ENCODE measurements at places on chromosomes 3 and 15. TPM values are rescaled to one million over a fixed set of nuclear protein-coding genes. Genes with fewer than 3 reads are reported as not detected.

INKA1 gene
- total RNA-seq: 0.41 TPM

ZBED2 gene
- 14.2 TPM for total RNA-seq

CGNL1 gene
- total RNA-seq: not detected

CCR1 gene
- total RNA-seq: 3.7 TPM

FANCD2OS gene
- not detected for total RNA-seq

PLA1A gene
- not detected for total RNA-seq

RFT1 gene
- total RNA-seq: 34.2 TPM

ANKUB1 gene
- total RNA-seq: not detected

SIDT1 gene
- 17.6 TPM for total RNA-seq

DNAJB8 gene
- total RNA-seq: not detected

FURIN gene
- 211 TPM for total RNA-seq

WNT5A gene
- total RNA-seq: not detected

NMNAT3 gene
- 0.80 TPM for total RNA-seq

MST1R gene
- total RNA-seq: 2.1 TPM

LRRC34 gene
- total RNA-seq: 5.1 TPM

SKIC8 gene
- total RNA-seq: 46.2 TPM

VEPH1 gene
- not detected for total RNA-seq

CDHR4 gene
- total RNA-seq: not detected

ITGA11 gene
- 0.64 TPM for total RNA-seq

PP2D1 gene
- total RNA-seq: not detected

FOXL2 gene
- not detected for total RNA-seq

GCNT3 gene
- total RNA-seq: not detected

GSK3B gene
- 40.8 TPM for total RNA-seq

EFHB gene
- total RNA-seq: not detected

LRRC2 gene
- total RNA-seq: 0.09 TPM

UROC1 gene
- not detected for total RNA-seq

SNX22 gene
- total RNA-seq: 0.36 TPM

NCKIPSD gene
- total RNA-seq: 34.1 TPM

GABRB3 gene
- total RNA-seq: not detected

DMXL2 gene
- 4.4 TPM for total RNA-seq

KAT2B gene
- total RNA-seq: 72.9 TPM

PLSCR2 gene
- 0.11 TPM for total RNA-seq

RTP1 gene
- total RNA-seq: not detected

VPS8 gene
- total RNA-seq: 56.6 TPM

ZNF280D gene
- 27.7 TPM for total RNA-seq

OR5K2 gene
- total RNA-seq: not detected

GALNT15 gene
- total RNA-seq: not detected

FAM81A gene
- total RNA-seq: 1.2 TPM

FEZF2 gene
- total RNA-seq: not detected

FGD5 gene
- not detected for total RNA-seq

ITPKA gene
- 0.93 TPM for total RNA-seq

CLRN1 gene
- total RNA-seq: not detected

CNTN6 gene
- total RNA-seq: not detected

MAP6D1 gene
- 1.4 TPM for total RNA-seq

SPTBN5 gene
- 1.0 TPM for total RNA-seq

GOLGA6D gene
- not detected for total RNA-seq

UPK1B gene
- not detected for total RNA-seq

Measured in T-helper 2 cell treated with Interferon-gamma antibody and Interleukin-4, amounts not matched to agents 100 ng/mL and 5 ng/mL, for 36 hours (primary cell).